ENCODE measurements at places on chromosomes 11 and 22. TPM values are rescaled to one million over a fixed set of nuclear protein-coding genes. Genes with fewer than 3 reads are reported as not detected.
A peak's percentile ranks its signal among the peaks of the same experiment; 100 is the strongest.

DNA sequence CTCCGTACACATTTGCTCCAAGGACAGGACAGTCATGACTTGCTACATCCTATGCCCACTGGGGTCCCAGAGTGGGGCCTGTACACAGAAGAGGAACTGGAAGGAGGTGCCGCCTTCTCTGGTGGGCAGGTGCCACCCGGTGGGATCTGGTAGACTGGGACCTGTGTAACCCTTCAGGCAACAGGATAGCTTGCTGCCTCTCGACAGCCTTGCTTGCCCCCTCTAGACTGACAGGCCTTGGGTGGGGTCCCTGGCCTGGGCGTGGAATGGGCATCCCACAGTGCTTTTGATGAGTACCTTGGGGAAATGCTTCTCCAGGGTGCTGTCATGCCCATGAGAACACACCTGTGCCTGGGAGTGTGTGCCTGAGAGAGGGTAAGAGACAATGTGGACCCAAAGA lies 15.8 kb downstream of the SHANK3 start:
- no peaks in the 10 kb centered on the region for H3K4me1 ChIP-seq
- DNase-seq, result peak; percentile 41
- peaks cover 19% of the 10 kb centered on the region for H3K27me3 ChIP-seq
- no peak overlapping the region for H3K4me3 ChIP-seq
- H3K36me3 ChIP-seq, result no peaks in the 10 kb centered on the region

SHANK2 gene
- 8.0 TPM for total RNA-seq

- no peak for DNase-seq
- H3K4me3 ChIP-seq, result no peak overlapping the region
- H3K36me3 ChIP-seq, result no peaks in the 10 kb centered on the region
- H3K27me3 ChIP-seq, result no peaks in the 10 kb centered on the region
These were observed 10.9 kb upstream of the MFNG start for GRCh38 chr22:37497062-37497599.

- peaks cover 8% of the 10 kb centered on the region for H3K36me3 ChIP-seq
- no peak overlapping the region for H3K27ac ChIP-seq
- H3K27me3 ChIP-seq, result no peaks in the 10 kb centered on the region
- no peak for DNase-seq
These were observed 65.1 kb downstream of the PRMT3 start for GRCh38 chr11:20452585-20452984.

- no peaks in the 10 kb centered on the region for H3K4me1 ChIP-seq
- H3K36me3 ChIP-seq, result peaks cover 6% of the 10 kb centered on the region
- no peak for DNase-seq
- H3K4me3 ChIP-seq, result no peak overlapping the region
These were observed 72.2 kb downstream of the PDHX start for GRCh38 chr11:34988294-34989255.

- H3K4me3 ChIP-seq, result peak overlapping the region; percentile 77
- H3K4me1 ChIP-seq, result peaks cover 79% of the 10 kb centered on the region
- H3K36me3 ChIP-seq, result no peaks in the 10 kb centered on the region
- H3K27ac ChIP-seq, result peak overlapping the region; percentile 91
These were observed 1.7 kb upstream of the TXNRD2 start for GRCh38 chr22:19943082-19944026.

DNA sequence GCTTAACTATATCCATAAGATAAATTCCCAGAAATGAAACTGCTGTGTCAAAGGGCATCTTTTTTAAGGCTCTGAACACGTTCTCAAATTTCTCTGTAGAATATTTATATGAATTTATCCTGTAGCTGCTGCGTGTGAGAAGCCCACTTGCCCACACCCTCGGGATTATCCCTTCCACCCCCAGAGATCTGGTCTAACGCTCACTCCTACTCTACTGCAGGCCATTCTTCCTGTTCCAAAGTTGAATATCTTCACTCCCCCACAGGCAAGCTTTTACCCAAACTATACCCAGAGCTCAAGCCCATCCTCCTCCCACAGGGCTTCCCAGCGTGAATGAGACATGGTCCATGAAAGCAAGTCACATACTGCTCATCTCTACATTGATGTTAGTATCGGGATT lies 24.9 kb downstream of the SIAE start:
- H3K4me1 ChIP-seq, result peaks cover 4% of the 10 kb centered on the region
- H3K4me3 ChIP-seq, result no peak overlapping the region
- no peaks in the 10 kb centered on the region for H3K27me3 ChIP-seq
- peaks cover 35% of the 10 kb centered on the region for H3K36me3 ChIP-seq

GRCh38 chr11:110046775-110047380 lies 46.3 kb upstream of the ZC3H12C start:
- no peak for DNase-seq
- H3K27ac ChIP-seq, result no peak overlapping the region
- no peaks in the 10 kb centered on the region for H3K36me3 ChIP-seq

OR2AG1 gene
- total RNA-seq, result not detected

DNA sequence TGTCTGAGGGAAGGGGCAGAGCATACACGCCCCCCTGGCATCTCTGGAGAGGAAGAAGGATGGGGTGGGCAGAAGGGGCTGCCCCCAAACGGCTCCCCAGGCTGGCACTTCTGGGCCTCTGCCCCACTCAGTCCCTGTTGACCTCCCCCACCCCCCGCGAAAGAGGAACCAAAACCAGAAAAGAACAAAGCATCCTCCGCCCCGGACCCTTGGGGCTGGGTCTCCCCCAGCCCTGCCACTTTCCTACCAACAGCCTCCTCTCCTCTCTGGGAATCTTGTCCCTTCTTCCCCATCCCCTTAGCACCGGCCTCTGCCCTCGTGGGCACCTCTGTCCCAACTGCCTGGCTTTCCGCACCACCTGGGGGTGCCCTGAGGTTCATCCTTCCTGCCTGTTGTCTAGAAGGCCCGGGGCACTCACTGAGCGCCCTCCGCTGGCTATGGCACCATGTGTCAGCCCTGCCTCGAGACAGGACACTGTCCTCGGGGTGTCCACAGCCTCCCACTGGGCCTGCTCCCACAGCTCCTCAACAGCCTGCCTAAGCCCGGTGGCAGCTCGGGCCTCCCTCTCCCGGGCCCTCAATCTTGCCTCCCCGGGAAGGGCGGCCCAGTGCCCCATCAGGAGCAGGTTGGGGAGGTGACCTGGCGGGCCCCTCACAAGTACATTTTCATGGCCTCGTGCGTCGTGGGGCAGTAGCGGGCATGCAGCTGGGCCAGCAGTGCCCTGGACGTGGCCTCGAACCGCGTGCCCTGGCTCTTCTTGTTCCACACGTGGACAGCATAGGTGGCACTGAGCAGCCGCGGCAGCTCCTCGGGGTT lies 28.2 kb downstream of the A4GALT start:
- peaks cover 54% of the 10 kb centered on the region for H3K4me1 ChIP-seq
- peak overlapping the region; percentile 96 for H3K27ac ChIP-seq
- H3K36me3 ChIP-seq, result peaks cover 32% of the 10 kb centered on the region
- no peak overlapping the region for H3K4me3 ChIP-seq

GRCh38 chr11:126186708-126187529 lies 24.5 kb downstream of the RPUSD4 start:
- DNase-seq, result no peak
- H3K27me3 ChIP-seq, result no peaks in the 10 kb centered on the region
- no peak overlapping the region for H3K27ac ChIP-seq
- H3K4me1 ChIP-seq, result no peaks in the 10 kb centered on the region

GRCh38 chr22:27137871-27138337 lies 480.5 kb downstream of the MIAT start:
- no peak overlapping the region for H3K4me3 ChIP-seq
- no peak for DNase-seq
- peaks cover 35% of the 10 kb centered on the region for H3K4me1 ChIP-seq
- H3K27me3 ChIP-seq, result no peaks in the 10 kb centered on the region
- no peak overlapping the region for H3K27ac ChIP-seq

Measured in sigmoid colon (tissue), 7 donors.